Transverse colon (tissue), 4 donors: ENCODE measurements at places on chromosomes 7 and 10.

DNA sequence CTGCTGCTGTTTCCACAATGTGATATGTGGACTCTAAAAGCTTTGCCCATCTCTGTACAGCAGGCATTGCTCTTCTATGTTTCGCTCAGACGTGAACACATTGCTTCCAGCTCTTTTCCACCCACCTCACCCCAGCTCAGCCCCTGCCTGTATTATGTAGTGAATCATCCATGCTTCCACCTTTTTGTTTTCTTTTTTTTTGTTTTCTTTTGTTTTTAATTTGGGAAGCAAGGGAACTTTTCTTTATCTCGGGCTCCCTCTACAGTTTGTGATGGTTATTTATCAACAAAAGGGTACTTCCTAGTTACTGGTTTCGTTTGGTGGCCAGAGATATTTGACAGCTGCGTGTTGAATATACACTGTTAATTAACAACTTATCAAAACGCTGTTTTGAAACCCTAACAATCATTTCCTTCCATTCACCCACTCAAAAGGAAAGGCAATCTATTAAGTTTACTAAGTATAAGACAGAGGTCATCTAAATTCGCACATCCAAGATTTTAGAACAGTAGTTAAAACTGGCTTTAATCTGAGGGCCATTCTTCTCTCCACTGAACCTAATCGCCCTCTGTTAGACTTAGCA is 127.9 kb upstream of the STK17A start:
- DNase-seq = no peak

DNA sequence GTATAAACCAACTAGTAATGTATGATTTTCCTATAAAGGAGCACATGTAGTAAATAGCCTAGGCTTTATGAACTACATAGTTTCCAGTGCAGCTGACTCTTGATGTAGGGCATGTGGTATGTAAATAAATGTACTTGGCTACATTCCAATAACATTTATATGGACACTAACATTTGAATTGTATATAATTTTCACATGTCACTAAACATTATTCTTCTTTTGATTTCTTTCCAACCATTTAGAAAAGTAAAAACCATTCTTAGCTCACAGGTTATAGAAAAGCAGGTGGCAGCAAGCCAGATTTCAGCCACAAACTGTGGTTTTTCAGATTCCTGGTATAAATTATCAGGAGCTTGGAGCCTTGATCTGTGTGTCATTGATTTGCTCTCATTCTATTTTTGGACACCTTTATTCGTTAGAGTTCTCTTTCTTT is 1182.0 kb downstream of the CNTNAP2 start:
- DNase-seq = no peak

DNA sequence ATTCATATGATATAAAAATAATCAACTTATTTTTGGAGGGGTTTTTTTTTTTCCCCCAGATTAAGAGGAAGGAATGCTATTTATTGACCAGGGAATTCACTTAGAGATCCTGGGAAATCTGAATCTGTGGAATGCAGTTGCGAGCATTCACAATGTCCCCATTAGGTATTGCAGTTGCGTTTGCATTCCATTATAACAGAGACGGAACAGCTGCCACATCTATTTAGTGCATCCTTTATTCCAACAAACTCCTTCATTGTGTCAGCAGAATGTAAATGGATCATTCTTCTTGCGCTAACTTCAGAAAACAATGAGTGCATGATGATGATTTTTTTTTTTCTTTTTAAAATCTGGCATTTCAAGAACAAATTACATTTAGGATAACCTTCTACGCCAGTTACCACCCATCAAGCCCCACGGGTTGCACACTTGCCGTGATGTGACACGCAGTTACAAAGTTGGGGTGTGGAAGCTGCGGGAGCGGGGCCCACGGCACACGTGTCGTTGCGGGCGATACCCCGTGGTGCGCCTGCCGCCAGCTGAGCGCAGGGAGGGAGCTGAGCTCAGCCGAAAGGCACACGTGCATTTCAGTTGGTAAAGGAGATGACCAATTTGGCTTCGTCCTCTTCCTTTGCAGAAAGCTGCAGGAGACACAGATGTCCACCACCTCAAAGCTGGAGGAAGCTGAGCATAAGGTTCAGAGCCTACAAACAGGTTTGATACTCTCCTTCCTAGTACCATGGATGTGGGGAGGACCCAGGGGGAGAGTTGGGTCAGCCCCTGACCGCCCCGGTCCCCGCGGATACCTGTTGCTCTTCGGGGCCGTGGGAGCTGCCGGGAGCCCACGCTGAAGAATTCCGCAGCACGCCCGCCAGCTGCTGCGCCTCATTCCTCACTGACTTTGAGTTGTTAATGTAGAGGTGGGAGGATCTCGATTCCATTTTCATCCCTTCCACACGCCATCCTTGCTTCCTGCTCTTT is 175.3 kb upstream of the SH2B2 start:
- no peak for DNase-seq

DNA sequence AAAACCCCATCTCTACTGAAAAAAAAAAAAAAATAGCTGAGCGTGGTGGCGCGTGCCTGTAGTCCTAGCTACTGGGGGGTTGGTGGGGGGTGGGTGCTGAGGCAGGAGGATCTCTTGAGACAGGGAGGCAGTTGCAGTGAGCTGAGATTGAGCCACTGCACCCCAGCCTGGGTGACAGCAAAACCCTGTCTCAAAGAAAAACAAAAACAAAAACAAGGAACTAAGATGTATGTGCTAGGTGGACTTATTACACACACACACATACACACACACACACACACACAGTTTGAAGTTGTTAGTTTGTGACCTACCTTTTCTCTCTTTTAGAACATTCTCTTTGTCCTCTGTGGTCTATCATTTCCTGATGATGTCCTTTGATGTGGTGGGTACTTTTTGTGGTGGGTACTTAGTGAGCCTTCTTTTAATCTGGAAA is 53.5 kb downstream of the EXOC6 start:
- DNase-seq = no peak

DNA sequence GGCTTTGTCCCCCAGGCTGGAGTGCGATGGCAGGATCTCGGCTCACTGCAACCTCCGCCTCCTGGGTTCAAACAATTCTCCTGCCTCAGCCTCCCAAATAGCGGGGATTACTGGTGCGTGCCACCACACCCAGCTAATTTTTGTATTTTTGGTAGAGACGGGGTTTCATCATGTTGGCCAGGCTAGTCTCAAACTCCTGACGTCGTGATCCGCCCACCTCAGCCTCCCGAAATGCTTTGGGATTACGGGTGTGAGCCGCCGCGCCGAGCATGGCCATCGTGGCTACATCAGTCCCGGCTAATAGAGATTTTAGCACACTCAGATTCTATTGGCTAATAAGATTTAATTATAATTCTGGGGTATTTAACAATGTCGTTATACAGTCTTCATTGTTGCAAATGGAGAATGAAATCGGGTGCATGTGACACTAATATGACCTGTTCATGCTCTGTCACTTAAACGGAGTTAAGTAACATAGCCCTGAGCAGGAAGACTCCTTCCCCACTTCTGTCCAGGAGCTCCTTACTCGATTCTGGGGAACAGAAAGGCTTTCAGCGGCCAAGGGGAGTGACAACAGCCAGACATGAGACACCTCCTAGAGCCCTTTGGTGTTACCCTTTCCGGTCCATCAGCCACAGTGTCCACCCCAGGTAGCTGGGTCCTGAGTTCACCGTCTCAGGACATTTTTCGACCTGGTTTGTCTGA is 40.9 kb upstream of the FAM20C start:
- DNase-seq = no peak

GRCh38 chr10:46050941-46051623 is 5.0 kb upstream of the MSMB start:
- DNase-seq = no peak

GRCh38 chr7:150966002-150966401 is 12.1 kb downstream of the KCNH2 start:
- DNase-seq = no peak

GRCh38 chr10:29214551-29214950 is 74.3 kb upstream of the LYZL1 start:
- no peak for DNase-seq

DNA sequence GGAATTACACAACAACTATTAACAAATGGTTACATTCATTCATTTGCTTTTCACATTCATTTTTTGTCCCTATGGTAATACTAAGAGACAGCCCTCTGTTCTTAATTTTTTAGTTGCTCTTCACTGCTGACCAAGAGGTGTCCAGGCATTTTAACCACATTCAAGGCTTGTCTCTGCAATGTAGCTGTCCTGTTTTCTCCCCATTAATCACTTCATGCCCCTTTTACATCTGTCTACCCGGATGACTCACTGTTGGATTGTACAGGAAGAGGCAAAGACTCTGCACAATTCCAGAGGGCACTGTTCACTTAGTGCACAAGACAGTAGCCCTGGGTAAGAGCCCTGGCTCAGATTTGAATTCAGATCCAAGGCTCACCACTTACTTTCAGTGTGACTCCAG is 168.5 kb downstream of the NOC3L start:
- DNase-seq = no peak

DNA sequence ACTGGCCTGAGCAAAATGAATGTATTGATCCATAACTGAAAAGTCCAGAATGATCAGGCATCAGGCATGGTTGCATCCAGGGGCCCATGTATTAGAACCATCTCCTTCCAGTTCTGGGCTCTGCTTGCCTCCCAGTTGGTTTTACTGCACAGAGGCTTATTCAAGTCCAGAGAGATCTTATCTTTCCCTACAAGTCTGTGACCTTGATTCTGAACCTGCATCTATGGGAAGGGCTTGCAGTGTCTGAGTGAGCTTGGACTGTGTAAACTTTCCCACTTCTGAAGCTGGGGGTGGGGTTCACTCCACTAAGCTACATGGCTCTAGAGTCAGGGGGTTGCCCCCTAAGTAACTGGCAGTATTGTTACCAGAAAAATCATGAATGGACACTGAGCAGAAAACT is 136.2 kb downstream of the TCF7L2 start:
- DNase-seq = no peak

- no peak for DNase-seq
Observed at GRCh38 chr10:62981096-62981495, 152.0 kb upstream of the NRBF2 start.

GRCh38 chr7:83731154-83731553 is 82.2 kb upstream of the SEMA3E start:
- DNase-seq = no peak

- peak; percentile 74 for DNase-seq
Observed at GRCh38 chr10:5632446-5632845, 33.9 kb downstream of the ASB13 start.

GRCh38 chr7:133183042-133183794 is 69.7 kb upstream of the EXOC4 start:
- no peak for DNase-seq

- no peak for DNase-seq
Observed at GRCh38 chr10:34651416-34652195, 163.5 kb downstream of the PARD3 start.

DNA sequence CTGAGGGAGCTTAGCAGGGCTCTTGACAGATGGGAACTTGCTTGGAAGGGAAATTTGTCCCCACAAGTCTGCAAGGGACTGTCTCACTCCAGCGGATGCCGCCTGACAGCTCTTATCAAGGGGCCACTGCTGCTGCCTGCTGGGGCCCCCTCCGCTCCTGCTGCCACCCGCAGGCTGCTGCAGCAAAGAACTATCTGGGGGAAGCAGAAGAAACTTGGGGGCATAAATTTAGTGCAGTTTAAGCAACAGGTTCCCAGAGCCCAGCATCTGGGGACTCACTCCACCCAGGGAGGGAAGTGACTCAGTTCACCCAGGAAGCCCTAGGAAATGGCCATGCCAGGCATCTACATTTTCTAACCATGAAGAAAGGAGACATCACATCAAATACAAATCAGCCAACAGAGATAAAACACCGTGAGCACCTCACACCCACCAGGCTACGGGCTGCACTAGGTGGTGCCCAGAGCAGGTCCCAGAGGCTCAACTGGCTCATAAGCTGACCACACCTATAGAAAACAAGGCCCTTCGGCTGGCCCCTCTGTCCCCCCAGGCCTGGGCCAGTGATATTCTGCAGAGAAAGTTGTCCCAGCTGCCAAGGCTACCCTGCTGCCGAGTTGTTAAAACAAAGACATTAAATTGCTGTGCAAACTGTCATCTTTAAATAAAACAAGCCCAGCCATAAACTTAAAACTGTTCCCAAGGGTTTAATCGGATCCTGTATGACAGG is 3.7 kb downstream of the RGS10 start:
- DNase-seq = no peak

- DNase-seq = no peak
Observed at GRCh38 chr7:4733936-4734528, 41.4 kb upstream of the AP5Z1 start.

DNA sequence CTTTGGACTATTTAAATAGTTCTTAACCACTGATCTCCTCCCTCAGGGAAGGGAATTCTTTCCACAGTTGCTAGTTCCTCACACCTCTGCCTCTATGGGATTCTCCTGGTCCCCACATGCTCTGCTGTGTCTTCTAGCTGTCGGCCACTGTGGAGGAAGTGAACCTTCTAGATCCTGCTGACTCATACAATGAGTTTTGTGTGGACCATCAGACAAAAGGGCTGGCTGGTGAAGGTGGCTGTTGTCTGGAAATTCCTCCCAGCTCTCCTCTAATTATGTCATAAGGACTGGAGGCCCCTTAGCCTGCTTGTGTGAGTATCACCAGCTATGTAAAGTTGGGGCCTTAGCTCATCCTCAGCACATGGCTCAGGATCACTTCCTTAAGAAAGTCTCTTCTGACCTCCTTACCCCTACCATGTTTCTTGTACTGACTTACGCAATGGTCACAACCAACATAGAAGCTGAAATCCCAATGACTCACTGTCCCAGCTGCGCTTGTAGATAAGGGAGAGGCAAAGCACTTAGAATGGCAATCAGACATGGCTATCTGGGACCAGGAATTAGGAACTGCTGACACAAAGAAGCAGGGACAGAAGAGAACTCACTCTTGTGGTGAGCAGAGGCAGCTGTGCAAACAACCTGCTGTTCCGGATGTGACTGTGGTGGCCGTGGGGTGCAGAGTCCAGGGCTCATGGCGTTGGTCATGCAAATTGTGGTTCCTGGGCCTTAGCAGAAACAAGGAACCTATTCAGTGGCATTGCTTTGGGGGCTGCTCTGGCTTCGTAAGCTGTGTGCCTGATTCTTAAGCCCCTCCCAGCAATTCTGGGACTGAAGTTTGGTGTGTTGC is 2.5 kb upstream of the MACC1 start:
- peak; percentile 90 for DNase-seq

GRCh38 chr7:15389073-15389472 is 172.7 kb downstream of the AGMO start:
- no peak for DNase-seq

- no peak for DNase-seq
Observed at GRCh38 chr10:44132361-44133289, 252.3 kb downstream of the CXCL12 start.

DNA sequence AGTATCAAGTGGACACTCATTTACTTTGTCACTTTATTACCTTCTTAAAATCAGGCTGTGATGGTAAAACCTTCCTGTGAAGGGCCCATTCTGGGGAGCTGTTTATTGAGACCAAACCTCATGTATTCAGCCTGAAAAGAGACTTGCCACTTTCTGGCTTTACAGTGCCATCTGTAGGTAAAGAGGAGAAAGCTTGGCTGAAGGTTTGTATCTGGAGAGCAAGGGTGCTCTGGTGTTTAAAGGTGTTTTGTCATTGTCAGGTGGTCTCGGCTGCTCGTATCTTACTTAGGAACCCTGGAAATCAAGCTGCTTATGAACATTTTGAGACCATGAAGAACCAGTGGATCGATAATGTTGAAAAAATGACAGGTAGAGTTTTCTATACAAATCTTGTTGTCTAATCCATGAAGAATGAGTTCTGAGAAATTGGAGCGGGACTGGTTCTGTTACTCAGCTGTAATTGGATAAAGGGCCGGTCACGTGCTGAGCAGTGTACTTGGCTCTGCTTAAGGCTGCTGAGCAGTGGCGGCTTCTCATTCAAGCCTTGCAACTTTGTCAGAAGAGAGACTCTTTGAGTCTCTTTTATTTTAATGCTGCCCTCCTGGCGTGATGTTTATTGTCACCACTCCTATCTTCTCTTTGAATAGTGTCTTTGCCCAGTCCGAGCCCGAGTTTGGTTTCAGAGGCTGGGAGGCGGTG is 46.9 kb downstream of the AP3M1 start:
- DNase-seq = no peak
